GM12864 (cell line): ENCODE measurements at places on chromosomes 1 and 21.

- DNase-seq = no peak
These were observed 405 bp upstream of the RAB29 start for GRCh38 chr1:205775717-205776056.

DNA sequence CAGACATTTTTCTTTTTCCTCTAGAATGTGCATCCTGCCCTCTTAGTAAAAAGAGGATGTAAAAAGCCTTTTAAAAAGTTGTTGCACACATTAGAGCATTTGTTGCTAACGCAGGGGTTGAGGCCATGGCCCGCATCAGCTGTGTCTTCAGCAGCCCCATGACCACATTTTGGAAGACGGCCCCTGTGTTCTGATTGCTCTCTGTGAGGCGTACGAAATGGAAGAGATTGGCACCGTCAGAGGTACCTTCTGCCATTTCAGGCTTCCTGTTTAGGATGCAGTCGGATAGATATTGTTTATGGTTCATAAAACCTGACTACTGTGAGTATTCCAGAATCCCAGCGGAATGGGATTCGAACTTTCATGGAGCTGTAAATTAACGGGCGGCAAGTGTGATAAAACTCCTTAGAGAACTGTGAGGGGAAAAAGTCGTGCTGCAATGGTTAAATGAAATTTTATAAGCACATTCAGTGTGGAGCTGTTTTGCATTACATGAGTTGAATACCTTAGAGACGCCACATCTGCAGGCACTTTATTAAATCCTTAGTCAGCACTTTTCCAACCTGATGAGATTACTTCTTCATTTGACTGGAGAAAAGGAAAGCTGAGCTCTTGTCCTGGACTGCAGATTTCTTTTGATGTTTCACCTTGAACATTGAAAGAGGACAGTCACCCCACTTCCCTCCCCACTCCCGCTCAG is 273.9 kb downstream of the TM2D1 start:
- no peak for DNase-seq

DNA sequence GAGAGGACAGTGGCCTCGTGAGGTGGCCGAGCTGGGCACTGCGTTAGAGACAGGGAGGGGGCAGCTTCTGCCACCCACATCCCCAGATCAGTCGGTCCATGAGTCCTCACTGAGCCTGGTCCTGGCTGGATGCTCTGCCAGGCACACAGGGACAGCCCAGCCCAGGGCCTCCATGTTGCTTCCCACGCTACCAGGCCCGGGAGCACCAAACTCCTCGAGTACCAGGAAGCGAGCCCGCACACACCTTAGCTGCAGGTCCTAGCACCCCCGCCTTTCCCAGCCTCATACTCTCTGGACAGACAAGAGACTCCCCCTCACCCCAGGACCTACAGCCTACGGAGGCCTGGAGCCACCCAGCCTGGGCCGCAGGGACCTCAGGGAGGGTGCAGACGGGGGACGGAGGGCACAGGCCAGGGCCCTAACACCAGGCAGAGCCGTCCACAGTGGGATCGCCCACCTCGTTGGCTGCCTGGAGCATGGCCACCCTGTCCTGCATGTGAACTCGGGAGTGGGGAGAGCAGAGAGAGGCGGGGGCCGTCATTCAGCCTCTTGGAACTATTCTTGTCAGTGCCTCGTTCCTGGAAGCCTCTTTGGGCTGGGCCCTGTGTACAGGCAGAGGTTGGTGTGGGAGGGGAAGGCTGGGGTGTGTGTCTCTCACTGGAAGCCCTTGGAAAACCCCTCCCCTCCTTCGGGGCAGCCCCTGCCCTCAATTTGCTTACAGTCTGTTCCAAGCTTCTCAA is 90.9 kb upstream of the RUNX3 start:
- no peak for DNase-seq

GRCh38 chr1:87902830-87903229 is 574.1 kb downstream of the LMO4 start:
- DNase-seq = no peak

DNA sequence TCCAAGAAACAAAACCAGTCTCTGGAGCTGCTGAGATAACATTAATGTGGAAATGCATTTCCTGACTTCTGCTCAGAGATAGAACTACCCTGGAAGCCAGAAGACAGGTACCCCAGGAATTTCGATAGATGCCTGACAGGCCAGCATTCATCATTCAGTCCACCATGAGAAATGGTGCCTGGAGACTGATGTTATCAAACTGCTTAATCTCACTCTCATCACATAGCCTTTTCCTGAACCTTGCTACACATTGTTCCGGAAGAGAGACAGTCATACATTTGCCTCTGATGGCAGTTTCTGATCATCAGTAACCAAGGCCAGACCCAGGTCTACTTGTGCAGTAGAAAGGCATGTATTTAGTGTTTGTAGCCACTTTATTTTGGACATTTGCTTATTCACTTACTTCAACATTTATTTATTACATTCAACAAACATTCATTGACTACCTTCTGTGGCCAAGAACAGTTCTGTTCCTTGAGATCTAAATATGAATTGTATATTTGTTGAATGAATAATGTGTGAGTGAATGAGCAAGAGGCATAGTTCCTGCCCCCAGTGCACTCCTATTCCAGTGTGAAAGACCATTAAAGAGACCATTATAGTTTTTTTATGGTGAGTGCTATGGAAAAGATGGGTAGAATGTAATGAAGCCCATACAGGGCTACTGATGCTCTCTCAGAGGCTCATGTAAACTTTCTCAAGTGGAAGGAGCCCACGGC is 485.7 kb downstream of the NUF2 start:
- no peak for DNase-seq

- peak; percentile 30 for DNase-seq
These were observed 256.6 kb downstream of the ST6GALNAC3 start for GRCh38 chr1:76330991-76331603.

DNA sequence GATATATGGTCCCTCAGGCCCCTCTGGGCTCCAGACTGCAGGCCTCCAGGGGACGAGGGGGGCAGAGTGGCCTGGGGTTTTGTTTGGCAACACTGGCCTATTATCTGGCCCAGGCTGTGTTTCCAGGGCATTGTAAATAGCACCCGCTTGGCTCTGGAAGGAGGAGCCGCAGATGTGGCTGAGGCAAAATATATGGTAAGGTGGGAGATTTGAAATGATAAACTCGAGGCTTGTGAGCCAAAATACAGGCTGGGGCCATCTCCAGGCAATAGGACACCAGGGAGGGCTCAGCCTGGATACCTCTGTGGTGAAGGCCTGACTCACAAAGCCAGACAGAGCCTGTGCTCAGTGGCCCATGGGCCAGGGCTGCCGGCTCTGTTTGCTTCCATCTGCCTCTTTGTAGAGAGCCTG is 14.0 kb downstream of the NAV1 start:
- DNase-seq = no peak

GRCh38 chr1:26832249-26832960 is 5.9 kb downstream of the ZDHHC18 start:
- DNase-seq = no peak

- DNase-seq = no peak
These were observed 66.3 kb downstream of the RAVER2 start for GRCh38 chr1:64811131-64811530.

DNA sequence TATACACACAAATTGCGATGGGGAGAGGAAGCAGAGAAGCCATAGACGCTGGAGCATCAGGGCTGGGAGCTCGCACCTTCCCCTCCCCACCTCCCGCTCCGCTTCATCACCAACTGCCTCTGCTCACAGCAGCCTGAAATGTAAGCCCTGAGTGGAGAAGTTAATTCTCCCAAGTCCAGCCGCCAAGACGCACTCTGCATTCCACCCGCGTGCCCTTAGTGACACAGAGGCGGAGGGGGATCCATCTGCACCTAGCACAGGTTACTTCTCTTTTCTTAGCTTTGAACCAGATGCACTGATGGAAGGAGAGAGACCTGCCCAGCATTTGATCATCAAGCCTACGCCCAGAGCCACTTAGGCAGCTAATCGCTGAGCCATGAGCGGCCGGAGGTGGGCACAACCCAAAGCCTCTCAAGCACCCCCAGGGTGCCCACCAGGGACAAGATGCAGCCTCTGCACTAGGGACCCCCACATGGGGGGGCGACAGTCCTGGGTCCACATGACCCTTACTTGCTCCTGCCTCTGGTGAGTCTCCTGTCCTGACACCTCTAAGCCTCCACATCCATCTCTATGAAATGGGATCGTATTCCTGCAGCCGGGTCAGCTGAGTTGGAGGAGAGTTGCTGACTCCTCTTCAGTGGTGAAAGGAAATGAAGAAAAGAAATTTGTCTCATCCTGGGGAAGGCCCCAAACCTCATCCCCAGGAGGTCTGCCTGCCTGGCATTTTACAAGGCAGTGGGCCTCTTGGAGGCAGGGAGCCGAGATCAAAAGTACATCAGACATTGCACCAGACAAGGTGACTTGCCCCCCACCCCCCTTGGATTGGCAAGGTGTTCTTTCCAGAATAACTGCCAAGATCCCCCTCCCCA is 316.2 kb downstream of the MATN1 start:
- DNase-seq = no peak

DNA sequence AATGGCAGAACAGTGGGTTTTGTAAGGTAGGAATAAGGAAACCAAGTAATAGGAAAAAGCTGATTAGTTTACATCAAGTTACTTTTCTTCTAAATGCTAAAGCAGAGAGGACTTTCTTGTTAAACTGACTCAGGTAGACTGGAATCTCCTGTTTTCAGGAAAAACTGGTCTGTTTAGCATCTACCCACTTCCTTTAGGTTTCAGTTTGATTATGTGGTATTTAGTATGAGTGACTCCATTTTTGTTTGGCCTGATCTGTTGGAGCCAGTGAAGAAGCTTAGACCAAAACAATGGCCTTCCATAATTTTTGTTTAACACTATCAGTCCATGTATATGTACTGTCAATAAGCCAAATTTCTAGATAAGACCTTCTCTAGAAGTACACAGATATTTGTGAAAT is 88.4 kb downstream of the EPB41 start:
- DNase-seq = no peak

- no peak for DNase-seq
These were observed at the start of gene C1orf87 for GRCh38 chr1:60073605-60074278. Gene C1orf87 (minus strand): TSS chr1:60073770. CDS start chr1:60072643, 1,127 bp downstream.

- DNase-seq = no peak
These were observed 41.2 kb upstream of the RAB4A start for GRCh38 chr1:229229721-229230139.

GRCh38 chr1:151540982-151541377 is 871 bp downstream of the TUFT1 start:
- no peak for DNase-seq

DNA sequence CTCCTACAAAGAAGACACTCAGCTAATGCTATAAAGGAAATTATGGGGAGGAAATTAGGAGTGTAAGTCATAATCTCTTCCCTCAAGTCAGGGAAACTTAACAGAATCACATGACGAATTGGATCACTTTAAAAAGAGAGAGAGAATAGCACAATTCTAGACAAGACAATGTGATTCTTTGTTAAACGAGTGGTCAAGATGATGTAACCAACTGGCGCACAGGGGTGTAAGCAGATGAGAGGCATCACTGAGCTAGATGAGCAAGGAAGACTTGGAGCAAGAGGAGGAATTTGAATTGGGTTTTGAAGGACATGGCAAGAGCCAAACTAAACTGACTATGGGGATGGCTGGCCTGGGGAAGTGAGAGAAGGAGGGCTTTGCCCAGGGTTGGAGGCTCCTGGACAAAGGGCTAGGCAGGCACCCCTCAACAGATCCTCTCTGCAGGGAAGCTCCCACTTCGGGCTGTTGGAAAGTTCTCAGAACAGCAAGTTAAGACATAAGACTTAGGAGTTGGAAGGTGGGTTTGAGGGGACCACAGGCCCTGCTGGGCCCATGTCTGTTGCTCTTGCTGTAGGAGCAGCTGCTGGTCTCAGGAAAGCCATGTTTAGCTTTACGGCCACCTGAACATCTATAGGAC is 123.9 kb upstream of the GRIK3 start:
- DNase-seq = no peak

DNA sequence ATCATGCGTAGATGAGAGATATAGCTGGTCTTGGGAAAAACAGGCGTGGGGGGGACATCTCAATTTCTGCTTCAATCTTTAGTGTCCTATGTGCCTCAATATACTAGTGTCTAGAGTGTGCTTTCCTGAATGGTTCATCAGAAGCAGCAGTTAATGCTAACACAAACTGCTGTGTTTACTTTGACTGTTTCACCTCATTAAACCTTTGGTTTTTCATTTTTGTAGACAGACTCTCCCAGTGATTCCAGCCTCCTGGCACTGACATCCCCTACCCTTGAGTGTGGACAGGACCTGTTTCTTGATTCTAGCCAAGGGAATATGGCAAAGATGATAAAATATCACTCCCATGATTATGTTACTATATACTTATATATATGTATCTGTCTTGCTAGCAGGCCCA is 37.6 kb downstream of the ZYG11A start:
- no peak for DNase-seq

DNA sequence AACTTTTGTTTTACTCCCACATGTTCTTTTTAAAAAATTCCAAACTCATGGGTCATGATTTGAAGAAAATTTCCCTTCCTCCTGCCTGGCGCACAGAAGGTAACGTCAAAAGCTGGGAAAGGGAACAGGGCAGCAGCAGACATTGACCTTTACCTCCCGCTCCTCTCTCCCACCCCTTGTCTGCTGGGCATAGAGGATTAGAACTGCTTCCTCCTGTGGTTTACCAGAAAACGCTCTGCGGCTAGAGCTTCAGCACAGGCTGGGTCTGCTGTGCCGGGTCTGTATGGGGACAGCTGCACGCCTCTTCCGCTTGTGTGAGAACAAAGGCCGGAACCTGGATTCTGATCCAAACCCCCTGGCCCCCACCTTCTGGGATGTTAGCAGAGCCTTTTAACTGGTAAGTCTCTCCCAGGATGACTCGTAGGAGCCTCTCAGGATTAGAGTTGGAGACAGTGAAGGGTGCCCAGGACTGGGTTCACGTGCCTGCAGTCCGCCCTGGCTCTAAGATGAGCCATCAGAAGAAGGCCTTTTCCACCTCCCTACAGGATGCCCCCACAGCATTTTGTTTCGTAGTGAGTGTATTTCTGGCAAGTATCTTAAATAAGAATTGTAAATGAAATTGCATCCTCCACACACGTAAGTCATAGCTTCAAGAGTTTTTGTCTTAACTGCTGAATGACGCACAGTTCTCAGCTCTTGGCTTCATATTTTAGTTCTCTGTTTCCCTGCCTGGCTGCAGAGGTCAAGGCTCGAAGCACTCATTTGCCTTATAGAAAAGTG is 5.2 kb downstream of the H6PD start:
- no peak for DNase-seq

DNA sequence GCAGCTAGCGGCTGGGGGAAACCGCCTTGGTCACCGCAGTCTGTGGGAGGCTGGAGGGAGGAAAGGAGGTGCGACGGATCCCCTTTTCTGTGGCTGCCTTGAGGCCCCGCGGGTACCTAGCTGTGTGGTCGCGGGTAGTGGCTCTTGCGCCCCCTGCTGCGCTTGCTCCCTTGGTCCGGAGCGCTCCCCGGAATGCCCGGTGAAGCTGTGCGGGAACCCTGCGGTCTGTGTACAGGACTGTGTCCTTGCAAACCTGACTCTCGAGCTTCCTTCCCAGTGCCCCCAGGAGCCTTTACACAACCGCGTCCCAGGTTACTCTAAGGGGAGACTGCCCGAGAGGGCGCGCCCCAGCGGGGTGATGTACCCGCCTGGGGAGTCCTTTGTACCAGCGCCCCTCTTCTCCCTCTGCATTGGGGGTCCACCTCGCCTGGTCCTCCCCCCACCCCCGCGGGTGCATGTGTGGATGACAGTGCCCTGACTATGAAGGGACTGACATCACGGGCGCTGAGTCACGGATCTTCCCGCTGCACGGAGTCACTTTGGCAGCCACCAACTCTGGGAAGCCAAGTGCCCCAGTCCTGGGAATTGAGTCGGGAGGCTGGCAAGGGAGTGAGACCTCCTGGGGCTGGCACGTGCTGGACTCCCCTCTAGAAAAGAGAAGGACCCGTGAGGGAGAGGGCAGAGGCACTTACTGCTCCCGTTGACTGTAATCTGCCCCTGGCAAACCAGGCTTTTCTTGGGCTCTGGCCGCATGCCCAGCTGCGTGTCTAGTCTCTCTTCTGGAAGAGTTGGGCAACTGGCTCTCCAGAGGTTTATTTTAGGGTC is 816 bp downstream of the IL6R start:
- DNase-seq = no peak
